ENCODE measurements at places on chromosomes 7 and 10.
A peak's percentile ranks its signal among the peaks of the same experiment; 100 is the strongest.

GRCh38 chr7:124992851-124993562 is 63.4 kb upstream of the POT1 start:
- no peak for DNase-seq

- DNase-seq: no peak
Measured at GRCh38 chr10:61153771-61154170, 209.8 kb upstream of the RHOBTB1 start.

DNA sequence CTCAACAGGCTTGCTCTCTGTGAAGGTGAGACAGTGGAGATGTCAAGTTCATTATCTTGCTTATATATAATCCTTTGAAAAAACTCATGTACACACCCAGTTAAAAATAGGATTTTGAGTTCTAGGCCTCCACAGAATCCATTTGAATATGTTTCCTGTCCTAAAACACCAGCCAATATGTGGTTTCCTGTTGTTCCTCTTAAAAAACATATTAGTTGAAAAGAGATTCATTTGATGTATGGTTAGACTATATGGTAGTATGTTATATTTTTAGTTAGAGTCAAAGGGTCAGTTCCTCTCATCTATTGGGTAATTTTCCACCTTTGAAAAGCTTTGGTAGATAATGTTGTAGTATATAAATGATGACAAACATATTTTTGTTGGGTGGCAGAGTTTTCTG is 16.0 kb downstream of the PPP1R9A start:
- no peak for DNase-seq

GRCh38 chr10:688312-689120 is 952 bp downstream of the DIP2C start:
- peak; percentile 87 for DNase-seq

- DNase-seq: no peak
Measured at GRCh38 chr10:87700031-87700796, 40.5 kb downstream of the PAPSS2 start.

GRCh38 chr10:86070278-86070677 is 296.3 kb downstream of the GRID1 start:
- no peak for DNase-seq

GRCh38 chr7:111516612-111517011 is 45.7 kb downstream of the IMMP2L start:
- DNase-seq: no peak

DNA sequence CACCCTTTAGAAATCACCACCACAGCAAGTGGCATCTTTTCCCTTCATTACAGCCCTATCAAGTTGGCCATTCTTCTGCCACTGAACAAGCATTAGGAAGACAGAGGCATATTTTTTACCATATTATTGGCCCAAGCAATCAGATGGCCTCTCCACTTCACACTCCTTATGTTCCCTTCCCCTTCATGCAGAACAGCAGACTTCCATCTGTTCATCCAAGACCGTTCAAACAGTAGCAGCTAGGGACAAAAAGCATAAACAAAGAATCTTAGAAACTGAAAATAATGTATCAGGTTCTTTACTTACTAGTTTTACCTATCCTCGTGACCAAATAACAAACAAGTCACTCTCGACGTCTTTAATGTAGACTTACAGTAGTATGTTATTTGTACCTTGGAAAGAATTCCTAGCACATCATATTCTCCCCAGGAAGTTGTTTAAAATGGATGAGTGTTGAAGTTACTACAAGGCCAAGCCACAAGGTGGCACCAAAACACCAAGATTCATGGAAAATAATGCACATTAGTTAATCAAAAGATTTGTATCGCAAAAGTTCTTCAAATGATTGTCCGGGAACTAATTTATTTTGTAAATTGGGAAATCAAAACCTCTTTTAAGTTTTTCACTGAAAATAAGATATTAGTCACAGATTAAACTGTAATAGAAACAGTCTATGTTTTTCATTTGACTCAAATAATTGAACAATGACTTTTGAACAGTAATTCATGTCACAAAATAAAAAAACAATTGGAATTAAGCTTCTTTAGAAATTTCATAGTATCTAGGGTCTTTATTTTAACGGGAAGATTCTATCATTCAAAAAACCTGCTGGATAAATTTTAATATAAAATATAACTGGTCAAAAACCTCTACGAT is 112.1 kb downstream of the VPS41 start:
- peak; percentile 8 for DNase-seq

DNA sequence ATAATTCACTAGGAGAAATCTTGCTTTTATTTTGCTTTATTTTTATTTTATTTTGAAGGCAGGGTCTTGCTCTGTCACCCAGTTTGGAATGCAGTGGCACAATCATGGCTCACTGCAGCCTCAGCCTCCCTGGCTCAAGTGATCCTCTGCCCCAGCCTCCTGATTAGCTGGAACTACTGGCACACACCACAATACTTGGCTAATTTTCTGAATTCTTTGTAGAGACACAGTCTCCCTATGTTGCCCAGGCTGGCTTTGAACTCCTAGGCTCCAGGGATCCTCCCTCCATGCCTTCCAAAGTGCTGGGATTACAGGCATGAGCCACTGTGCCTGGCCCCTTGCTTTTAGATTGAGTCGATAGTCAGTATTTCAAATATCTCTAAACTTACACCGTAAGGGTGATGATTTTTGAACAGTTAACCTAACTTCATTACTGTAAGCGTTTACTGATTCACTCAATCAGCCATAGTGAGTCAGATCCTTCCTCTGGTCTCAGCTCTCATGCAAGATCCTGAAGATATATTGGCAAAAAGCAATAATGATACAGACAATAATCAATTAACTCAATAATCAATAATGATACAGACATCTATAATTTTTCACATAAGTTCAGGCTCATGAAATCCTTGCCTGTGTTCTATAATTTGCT is 239.5 kb downstream of the KIAA1217 start:
- no peak for DNase-seq

DNA sequence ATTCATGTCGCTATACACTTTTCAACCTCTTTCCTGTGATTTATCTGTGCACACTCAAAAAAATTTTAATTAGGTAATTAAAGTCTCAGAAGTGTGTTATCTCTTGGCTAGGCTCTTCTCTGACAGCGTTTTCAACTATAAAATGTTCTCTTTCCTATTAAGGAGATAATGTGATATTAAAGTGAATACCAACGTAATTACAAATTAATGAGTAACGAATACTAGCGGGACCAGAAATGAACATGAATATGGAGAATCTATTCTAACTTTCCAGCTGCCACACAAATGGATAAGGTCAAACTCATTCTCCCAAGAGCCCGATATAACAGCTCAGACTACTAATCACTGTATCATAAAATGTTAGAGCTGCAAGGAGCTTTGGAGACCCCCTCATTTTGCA is 12.0 kb downstream of the COL1A2 start:
- DNase-seq: no peak

DNA sequence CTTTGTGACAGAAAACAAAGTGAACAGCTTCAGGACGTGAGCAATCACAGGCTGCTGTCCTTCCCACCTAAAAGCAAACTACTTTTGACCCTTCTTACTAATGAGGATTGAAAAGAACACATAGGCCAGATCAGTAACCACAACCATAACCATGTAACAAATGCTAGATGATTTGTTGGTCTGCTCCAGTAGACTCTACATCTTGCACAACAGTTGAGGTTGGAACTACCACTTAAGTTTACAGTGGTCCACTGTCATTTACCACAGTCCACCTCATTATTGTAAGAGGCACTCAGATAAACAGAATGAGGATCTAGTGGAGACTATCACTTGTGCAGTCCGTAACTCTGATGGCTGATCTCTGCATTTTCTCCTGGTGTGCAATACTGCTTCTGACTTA is 27.8 kb downstream of the NET1 start:
- no peak for DNase-seq

- no peak for DNase-seq
Measured at GRCh38 chr10:113541549-113541927, 11.3 kb upstream of the HABP2 start.

- DNase-seq: no peak
Measured at GRCh38 chr7:34327681-34328080, 330.3 kb upstream of the NPSR1 start.

- DNase-seq: no peak
Measured at GRCh38 chr7:131889572-131890150, 333.2 kb upstream of the PODXL start.

- no peak for DNase-seq
Measured at GRCh38 chr10:74863551-74863950, 37.2 kb downstream of the KAT6B start.

GRCh38 chr10:96579133-96579532 is 7.7 kb downstream of the TM9SF3 start:
- no peak for DNase-seq

DNA sequence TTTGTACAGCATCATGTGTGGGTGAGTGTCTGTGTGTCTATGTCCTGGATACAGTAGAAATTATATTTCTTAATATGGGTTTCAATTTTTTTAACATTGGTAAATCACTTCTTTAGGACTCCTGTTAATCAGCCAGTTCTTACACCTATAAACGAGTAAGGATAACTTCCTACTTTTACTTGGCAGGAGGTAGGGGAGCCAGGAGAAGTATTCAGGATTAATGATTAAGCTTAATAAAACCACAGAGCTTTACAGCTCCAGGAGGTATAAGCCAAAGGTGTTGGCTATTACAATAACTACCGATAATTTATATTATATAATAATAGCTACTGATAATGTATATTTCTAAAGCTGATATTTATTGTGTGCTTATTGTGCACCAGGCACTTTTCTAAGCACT is 1.7 kb upstream of the FAM3C start:
- DNase-seq: no peak

DNA sequence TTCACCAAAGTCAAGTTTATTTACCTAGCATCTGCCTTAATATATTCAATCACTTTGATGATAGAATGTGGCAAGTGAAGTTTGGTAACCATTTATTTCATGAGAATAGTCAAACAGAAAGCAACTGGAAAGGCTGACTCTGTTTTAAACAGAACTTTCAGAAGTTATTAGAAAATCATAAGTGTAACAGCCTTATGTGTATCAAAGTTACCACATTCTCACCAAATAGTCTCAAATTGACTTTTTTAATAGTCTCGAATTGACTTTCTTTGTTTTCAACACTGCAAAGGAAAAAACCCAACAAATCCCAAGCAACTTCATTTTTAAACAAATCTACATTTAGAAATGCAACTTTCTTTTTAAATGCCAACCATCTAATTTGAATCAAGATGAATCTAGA is 29.5 kb downstream of the NAMPT start:
- DNase-seq: no peak
